ENCODE measurements at places on chromosomes 6 and 20.

- DNase-seq, result no peak
Observed at GRCh38 chr6:24537771-24538385, 43.1 kb downstream of the ALDH5A1 start.

- no peak for DNase-seq
Observed at GRCh38 chr6:17490724-17491123, 97.3 kb downstream of the CAP2 start.

GRCh38 chr20:32577657-32578056 is 7.5 kb downstream of the NOL4L start:
- no peak for DNase-seq

- no peak for DNase-seq
Observed at GRCh38 chr6:78377056-78377455, 490.3 kb upstream of the IRAK1BP1 start.

GRCh38 chr6:34144581-34145160 is 1.2 kb downstream of the GRM4 start:
- no peak for DNase-seq
